Activated T-cell treated with anti-CD3 and anti-CD28 coated beads for 48 hours (primary cell): ENCODE measurements at places on chromosomes 3 and 15.
A peak's percentile ranks its signal among the peaks of the same experiment; 100 is the strongest.

GRCh38 chr15:39661776-39662175 is 80.9 kb downstream of the THBS1 start:
- no peak for DNase-seq

DNA sequence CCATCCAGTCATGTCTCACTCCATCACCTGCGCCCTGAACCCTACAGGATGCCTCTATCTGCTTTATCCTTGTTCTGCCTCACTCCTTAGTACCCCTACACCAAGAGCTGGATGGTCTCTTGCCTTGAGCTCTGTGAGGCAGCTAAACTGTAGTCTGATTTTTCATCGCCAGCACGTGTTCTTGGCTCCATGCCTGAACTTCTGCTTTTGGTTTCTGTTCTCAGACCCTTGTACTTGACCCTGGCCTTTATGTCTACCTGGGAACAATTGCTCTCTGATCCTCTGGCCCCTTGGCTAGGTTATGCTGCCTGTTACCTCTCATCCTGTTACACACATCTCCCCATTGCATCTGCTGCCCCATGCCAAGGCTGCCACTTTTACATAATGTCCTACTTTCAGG is 318.0 kb upstream of the LMCD1 start:
- no peak for DNase-seq

GRCh38 chr15:99729920-99730319 is 3.3 kb downstream of the LYSMD4 start:
- no peak for DNase-seq

GRCh38 chr3:23071758-23072157 is 131.4 kb upstream of the UBE2E2 start:
- DNase-seq, result no peak

DNA sequence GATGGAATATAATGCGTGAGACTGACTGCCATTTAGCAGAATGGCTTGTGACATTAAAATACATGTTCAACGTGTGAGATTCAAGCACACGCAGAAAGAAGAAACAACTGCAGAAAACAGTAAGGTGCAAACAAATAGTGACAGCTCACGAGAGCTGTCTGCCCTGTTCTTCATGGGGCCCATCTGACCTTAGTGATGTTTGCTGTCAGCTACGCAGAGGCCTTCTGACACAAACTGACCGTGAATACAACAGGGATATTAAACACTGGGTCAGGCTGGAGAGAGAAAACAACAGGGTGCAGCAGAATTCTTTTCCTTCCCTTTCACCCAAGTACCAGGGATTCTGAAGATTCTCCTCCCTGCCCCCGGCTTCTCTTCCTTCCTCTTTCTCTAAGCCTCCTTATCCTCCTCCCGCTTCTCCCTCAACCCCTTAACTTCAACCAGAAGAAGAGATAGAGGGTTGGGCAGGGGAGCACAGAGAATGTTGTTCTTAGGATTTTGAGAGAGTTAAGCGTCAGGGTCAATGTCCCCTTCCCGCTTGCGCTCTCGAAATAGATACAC is 2.1 kb downstream of the TNFAIP8L3 start:
- no peak for DNase-seq

- DNase-seq, result no peak
Measured at GRCh38 chr15:56913670-56914069, 4.8 kb upstream of the TCF12 start.

DNA sequence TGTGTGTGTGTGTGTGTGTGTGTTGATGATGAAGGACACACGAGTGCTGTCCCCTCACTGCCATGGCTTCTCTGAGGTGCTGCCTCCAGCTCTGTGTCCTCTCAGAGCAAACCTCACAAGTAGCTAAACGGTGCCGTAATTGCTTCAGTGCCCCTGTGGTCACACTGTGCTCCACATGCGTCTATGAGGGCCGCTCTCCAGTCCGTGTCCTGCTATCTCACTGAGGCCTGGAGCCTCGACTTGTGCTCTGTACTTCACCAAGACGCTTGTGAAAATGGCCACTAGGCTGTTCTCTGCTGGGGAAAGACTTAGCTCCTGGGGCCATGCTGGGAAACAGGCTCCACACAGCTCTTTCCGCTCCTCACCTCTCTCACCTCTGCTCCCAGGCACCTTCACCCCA is 65.4 kb upstream of the CGNL1 start:
- no peak for DNase-seq

- peak; percentile 19 for DNase-seq
Measured at GRCh38 chr3:38627956-38628355, 21.5 kb downstream of the SCN5A start.

- no peak for DNase-seq
Measured at GRCh38 chr3:173983343-173983742, 585.8 kb downstream of the NLGN1 start.

DNA sequence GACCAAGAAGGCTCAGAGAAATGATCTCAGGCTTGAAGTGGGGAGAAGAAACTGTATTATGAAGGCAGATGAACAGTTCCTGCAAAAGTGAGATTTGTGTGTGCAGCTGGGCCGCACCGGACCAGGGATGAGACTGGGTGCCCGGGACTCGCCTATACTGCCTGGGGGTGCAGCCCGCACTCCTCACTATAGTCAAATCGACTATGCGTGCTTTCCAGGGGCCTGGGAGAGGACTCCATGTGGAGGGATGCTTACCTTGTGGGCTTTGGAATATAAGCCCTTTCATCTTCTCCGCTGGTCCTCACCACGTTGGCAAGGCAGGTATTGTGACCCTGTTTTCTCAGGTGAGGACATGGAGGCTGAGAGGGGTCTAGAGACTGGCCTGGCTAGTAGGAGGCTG is 32.9 kb upstream of the APOD start:
- no peak for DNase-seq

DNA sequence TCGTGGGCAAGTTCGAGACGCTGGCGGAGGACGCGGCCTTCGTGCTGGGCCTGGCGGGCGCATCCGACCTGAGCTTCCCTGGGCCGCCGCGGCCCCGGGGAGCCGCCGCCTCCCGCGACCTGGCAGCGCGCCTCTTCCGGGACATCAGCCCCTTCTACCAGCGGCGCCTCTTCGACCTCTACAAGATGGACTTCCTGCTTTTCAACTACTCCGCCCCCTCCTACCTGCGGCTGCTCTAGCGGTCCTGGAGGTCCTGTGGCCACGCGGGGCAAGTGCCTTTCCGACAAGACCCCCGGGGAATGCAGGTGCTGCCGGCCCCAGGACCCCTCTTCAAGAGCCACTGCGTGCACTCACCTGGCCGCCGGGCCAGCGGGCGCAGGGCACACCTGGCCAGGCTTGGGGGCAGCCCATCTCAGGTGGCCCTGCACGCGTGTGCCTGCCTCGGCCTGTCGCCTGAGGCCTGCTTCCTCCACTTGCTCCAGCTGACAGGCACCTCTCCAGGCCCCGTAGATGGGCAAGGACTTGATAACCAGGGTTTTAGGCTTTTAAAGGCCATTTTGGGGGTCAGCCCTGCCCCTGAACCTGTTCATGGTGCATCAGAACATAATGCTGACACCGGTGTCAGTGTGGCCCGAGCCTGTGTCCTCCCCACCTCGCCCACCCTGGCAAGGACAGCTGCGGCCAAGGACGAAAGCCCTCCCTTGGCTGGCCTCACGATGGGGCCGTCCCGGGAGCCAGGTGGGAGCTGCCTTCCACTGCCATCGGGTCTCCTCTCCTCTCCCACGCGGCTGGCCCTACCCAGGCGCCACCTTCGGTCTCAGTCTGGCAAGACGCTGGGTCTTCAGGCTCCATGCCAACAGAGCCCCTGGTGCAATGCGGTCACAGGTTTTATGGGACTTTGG is 16.1 kb downstream of the C3orf22 start:
- no peak for DNase-seq

- no peak for DNase-seq
Measured at GRCh38 chr3:139108253-139108969, 63.7 kb upstream of the PRR23C start.

GRCh38 chr3:42803414-42804105 is 730 bp downstream of the HIGD1A start:
- DNase-seq, result peak; percentile 21

- no peak for DNase-seq
Measured at GRCh38 chr3:64928683-64929082, 240.9 kb upstream of the ADAMTS9 start.

- DNase-seq, result no peak
Measured at GRCh38 chr3:158350971-158351370, 220.0 kb upstream of the MLF1 start.

DNA sequence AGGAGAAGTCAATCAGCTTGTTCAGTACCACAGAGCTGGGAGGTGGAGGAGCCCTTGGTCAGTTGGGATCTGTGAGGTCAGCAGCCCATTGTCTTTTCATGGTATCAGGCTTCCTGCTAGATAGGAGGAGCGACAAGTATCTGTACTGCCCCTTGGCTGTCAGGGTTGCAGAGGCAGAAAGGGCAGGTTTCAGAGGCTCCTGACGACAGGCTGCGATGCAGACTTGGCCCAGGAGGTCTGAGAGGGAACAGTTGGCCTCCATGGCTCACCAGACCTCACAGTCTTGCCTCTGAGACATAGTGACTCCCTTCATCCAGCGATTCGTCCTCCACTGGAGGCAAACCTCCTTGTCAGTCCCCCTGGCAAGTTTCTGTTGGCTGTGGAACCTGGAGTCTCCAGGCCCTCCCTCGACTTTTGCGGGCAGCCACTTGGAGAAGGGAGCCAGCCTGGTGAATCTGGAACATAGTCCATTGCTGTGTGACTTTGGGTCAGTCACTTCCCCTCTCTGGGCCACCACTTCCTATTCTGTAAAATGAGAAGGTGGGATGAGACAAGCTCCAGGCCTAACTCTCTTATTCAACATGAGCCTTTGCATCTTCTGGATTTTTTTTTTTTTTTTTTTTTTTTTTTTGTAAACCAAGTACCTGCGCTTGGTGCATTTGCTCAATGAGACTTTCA is 177.9 kb upstream of the TLE3 start:
- no peak for DNase-seq

GRCh38 chr3:127151992-127152650 is 40.8 kb upstream of the PRR23E start:
- DNase-seq, result no peak

DNA sequence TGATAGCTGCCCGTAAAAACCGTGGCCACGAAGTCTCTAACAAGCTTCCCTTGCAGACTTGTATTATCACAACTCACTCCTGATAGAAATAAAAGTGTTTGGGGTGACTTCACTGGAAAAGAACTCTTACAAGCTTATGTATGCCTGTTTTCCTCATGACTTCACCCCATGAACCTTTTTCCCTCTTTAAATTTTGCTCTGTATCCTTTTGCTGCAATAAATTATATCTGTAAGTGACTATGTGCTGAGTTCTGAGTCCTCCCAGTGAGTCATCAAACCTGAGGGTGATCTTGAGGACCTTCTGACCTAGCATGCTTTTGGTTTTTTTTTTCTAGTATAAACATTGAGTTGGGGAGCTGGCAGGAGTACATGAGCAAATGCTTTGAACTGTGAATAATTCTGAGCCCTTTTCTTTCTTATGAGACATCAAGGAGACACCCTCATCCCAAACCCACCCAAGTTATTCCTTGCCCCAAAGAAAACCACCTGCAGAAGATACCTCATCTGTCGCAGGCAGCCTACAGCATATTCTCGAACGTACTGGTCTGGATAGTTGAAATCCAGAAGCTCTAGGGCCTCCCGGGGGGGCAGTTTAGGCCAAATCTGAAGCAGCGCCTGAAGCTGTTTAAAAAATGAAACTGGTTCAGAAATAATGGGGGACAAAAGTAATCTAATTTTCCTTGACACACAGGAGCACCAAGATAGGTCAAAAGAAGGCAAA is 85.9 kb downstream of the FAIM start:
- no peak for DNase-seq

GRCh38 chr3:11600501-11601282 is 43.0 kb downstream of the VGLL4 start:
- no peak for DNase-seq

DNA sequence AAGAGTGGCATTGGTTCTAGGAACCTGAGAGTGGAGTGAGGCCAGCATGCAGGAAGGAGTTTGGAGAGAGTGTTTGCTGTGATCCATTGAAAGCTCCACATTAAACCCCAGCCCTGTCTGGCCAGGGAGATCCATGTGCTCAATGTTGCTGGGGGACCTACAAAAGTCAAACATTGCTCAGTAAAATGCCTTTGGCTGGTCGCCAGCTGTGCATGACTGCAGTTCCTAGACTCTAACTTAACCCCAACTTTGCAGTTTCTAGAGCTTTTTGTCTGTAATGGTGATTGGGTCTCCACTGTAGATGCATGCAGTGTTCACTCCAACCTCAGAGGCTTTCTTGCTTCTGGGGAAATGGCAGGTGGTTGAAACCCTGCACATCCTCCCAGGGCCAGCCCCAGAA is 99.7 kb upstream of the ABHD17C start:
- DNase-seq, result no peak

- no peak for DNase-seq
Measured at GRCh38 chr15:95596496-95596895, 734.0 kb upstream of the NR2F2 start.

- DNase-seq, result peak; percentile 72
Measured at GRCh38 chr3:4986782-4987537, 7.7 kb downstream of the BHLHE40 start.

DNA sequence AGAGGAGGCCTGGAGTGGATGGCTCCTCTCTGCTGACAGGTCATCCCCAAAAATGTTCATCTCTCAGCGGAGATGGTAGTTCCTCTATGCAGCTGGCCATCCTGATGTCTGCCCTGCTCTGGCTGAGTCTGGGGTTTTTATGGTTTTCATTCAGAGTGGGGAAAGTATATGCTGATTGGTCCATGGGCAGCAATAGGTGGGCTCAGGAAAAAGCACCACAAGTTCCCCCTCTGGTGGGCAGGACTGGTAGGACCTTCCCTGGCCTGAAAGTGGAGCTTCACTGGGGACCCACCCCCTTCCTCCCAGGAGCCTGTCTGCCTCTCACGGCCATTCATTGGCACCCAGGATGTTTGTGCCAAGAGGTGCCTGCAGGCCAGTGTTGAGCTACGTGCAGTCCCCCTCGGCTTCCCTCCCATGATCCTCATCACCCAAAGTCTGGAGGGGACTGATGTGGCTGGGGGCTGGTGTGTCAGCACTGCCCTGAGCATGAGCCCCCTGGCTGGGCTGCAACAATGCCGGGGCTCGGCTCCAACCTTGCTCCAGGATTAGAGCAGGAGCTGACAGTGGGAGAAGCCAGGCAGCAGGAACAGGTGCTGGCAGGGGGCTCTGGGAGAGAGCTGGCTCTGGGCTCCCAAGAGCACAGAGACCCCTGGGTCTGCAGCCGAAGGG is 13.1 kb upstream of the BLOC1S6 start:
- DNase-seq, result peak; percentile 21

- no peak for DNase-seq
Measured at GRCh38 chr15:78201281-78202190, 32.8 kb downstream of the ACSBG1 start.

DNA sequence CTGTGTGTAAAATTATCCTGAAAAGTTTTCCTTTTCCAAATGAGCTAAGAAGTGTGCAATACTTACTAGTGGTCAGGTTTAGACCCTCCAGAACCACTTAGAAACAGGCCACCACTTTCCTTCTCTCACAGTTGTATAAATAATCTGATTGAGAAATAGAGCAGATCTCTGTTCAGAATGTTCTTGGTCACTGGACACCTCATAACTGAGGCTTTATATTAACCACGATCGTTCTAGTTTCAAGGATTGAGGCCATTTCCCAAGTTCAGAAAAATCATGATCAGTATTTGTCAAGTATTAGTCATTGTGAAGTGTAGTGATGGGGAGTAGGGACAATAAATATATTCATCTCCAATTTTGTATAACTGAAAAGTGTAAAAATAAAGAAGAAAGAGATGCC is 1.0 kb upstream of the MAP3K13 start:
- DNase-seq, result no peak

- no peak for DNase-seq
Measured at GRCh38 chr3:3665961-3666640, 133.1 kb upstream of the LRRN1 start.

- DNase-seq, result no peak
Measured at GRCh38 chr3:51777985-51778384, 1.1 kb downstream of the IQCF6 start.

GRCh38 chr3:61601831-61602230 is 40.5 kb downstream of the PTPRG start:
- no peak for DNase-seq
